ENCODE measurements at places on chromosomes 5 and 9. TPM values are rescaled to one million over a fixed set of nuclear protein-coding genes. Genes with fewer than 3 reads are reported as not detected.

The C9orf153 gene
- total RNA-seq: not detected

The ACOT12 gene
- not detected for total RNA-seq

The SPATA31D1 gene
- total RNA-seq: not detected

The RANBP17 gene
- 13.8 TPM for total RNA-seq

The ARID3C gene
- total RNA-seq: not detected

The EPB41L4A gene
- 10.1 TPM for total RNA-seq

The GZMA gene
- not detected for total RNA-seq

The YTHDC2 gene
- 28.7 TPM for total RNA-seq

The CNTFR gene
- 5.2 TPM for total RNA-seq

The INSL4 gene
- total RNA-seq: not detected

The QRFP gene
- not detected for total RNA-seq

The DOK3 gene
- total RNA-seq: 11.0 TPM

The TEX48 gene
- total RNA-seq: not detected

The PCDHGA2 gene
- 1.7 TPM for total RNA-seq

The CPEB4 gene
- 23.6 TPM for total RNA-seq

The ALDOB gene
- total RNA-seq: not detected

The ADGRV1 gene
- total RNA-seq: 12.9 TPM

The MZB1 gene
- 4.0 TPM for total RNA-seq

The PDCD1LG2 gene
- total RNA-seq: 0.64 TPM

The MAP1B gene
- 38.9 TPM for total RNA-seq

The SPARC gene
- 267 TPM for total RNA-seq

The SPACA9 gene
- 2.2 TPM for total RNA-seq

The LURAP1L gene
- total RNA-seq: 42.9 TPM

The LHX2 gene
- total RNA-seq: not detected

The CYSTM1 gene
- 264 TPM for total RNA-seq

The OCLN gene
- 112 TPM for total RNA-seq

The MAMDC2 gene
- 7.4 TPM for total RNA-seq

The PCDHA8 gene
- not detected for total RNA-seq

The HMCN2 gene
- total RNA-seq: 7.8 TPM

The TMC1 gene
- 0.32 TPM for total RNA-seq

The ACSL6 gene
- total RNA-seq: not detected

The PHYHD1 gene
- 4.8 TPM for total RNA-seq

The NMUR2 gene
- total RNA-seq: not detected

The PCDHGA12 gene
- total RNA-seq: 5.2 TPM

The FOXI1 gene
- total RNA-seq: not detected

The PCDHB9 gene
- total RNA-seq: 0.40 TPM

The RNF183 gene
- 0.95 TPM for total RNA-seq

The LRRC19 gene
- 93.5 TPM for total RNA-seq

The CYLC2 gene
- not detected for total RNA-seq

The NUTM2G gene
- not detected for total RNA-seq

The SPINK4 gene
- not detected for total RNA-seq

The FCN2 gene
- total RNA-seq: not detected

The PLAA gene
- 30.2 TPM for total RNA-seq

The VCAN gene
- 9.7 TPM for total RNA-seq

The RAB3C gene
- total RNA-seq: 0.48 TPM

The ZNF883 gene
- total RNA-seq: 3.0 TPM

The ANKRD18A gene
- 5.6 TPM for total RNA-seq

The FOXD4 gene
- not detected for total RNA-seq

The MELK gene
- total RNA-seq: 11.5 TPM

The FER gene
- total RNA-seq: 11.2 TPM

All from transverse colon (tissue), 4 donors.